ENCODE measurements at places on chromosomes 1 and 21.
A peak's percentile ranks its signal among the peaks of the same experiment; 100 is the strongest.

- DNase-seq: no peak
Measured at GRCh38 chr1:3074800-3075199, 5.8 kb downstream of the PRDM16 start.

DNA sequence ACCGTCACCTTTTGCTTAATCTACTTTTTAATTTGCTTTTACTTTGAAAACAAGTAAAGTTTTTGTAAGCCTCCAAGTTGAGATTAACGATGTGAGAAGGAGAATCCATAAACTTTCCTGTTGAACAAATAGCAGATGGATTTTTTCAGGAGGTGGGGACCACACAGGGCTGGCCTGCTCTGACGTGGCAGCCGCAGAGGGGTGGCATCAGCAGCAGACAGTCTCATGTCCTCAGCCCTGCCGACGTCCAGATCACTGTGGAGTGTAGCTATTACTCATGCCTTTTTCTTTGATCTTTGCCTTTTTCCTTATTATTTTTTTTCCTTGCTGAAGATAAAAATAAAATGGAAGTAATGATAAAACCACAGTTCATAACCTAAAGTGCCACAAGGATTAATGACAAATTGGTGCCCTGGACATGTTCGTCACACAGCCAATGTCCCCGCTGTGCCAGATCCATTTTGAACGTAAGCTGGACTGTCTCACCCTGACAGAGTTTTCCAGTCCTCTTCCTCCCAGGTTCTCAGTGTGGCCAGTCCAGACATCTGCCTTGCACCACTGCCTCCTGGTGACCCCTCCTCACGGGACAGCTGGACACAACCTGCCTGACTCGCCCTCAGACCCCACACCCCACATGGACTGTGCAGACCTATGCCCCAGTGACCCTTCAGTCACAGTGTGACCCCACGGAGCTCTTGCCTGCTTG, 15.4 kb upstream of the ZBTB21 start:
- no peak for DNase-seq

DNA sequence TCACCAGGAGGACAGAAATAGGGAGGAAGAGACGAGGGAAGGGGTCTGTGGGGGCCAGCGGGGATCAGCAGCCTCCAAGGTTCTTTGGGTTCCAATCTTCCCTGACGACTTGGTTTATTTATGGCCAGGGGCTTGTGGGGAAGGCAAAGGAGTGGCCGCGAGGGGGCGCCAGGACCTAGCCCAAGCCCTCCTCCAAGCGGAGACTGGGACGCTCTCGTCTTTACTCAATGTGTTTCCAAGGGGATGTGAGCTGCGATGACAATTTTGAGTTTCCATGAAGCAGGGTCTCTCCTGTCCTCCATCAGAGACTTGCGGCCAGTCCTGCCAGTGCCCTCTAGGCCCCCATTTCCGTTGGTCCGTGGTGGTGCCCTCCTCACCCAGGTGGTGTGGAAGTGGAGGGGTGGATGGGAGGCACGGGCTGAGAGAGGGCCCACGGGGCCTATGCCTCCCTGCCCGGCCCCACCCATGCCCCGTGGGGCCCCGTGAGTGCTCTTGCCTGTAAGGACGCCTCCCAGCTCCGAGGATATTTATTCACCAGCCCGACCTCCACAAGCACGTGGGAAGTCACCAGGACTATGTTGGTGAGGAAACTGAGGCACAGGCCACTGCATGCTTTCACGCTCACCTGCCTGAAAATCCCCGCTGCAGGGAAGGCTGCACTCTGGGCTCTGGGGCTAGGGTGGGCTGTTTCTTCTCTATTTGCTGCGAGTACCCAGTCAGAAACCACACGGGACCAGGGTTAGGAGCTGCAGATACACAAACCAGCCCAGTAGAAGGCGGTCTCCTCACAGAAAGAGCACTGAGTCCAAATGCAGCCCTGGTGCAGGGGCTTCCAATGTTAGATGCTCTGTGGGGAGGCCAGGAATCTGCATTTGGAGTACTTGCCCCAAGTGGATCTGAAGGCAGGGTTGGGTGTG, 26.5 kb downstream of the DMRTB1 start:
- DNase-seq: peak; percentile 29

- DNase-seq: no peak
Measured at GRCh38 chr1:97976801-97977200, 56.0 kb upstream of the DPYD start.

DNA sequence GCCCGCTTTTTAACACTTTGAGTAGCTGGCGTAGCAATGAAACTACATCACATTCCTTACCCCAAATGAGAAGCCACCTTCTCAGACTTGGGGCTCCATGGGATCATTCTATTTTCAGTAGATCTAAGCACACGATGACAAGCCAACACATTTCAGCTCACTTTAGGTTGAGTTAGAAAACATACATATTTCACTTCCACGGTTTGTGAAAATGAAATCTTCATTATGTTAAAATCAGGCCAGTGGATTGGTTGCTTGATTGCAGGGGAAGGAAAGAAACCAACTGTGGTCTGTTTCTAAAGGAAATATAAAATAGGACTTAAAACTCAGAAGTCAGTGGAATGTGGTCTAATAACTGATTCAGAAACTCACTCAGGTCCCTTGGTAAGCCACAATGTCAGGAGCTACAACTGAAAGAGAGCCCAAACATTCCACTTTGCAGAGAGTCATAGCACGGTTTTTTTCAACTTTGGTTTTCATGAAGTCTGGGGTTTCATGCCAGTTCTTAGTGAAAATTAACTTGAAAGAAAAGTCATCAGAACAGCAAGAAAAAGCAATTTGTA, 82.3 kb upstream of the TIAM1 start:
- DNase-seq: no peak

DNA sequence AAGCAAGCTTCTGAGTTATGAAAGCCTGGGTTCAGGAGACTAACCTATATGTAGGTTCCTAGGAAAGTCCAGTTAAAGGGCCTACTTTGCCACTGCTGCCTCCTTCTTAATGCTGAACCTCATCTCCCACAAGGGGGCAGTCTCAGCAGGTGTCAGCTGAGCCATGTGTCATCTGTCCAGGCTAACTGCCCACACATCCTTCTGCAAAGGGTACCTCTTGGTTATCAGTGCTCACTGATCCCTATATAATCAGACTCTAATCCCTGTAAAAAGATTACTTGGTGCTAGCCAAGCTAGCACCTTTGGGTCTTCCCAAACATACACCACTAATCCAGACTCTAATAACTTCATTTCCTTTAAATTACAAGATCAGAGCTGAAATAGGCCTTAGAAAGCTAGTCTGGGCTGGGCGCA, 9.0 kb downstream of the PRDX1 start:
- peak; percentile 15 for DNase-seq

- DNase-seq: no peak
Measured at GRCh38 chr1:171484760-171485374, 463 bp upstream of the PRRC2C start.

DNA sequence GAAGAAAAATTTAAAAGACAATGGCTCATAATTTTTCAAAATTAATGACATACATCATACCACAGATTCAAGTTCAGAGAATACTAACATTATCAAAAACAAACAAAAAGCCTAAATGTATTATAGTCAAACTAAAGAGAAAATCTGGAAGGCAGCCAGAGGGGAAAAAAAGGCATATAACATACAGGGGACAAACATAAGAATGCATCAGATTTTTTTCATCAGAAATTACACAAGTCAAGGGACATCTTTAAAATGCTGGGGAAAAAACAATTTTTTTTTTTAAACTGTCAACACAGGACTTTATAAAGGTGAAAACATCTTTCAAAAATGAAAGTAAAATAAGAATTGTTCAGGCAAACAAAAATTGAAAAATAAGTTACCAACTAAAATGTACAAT, 478.4 kb upstream of the PLXNA2 start:
- DNase-seq: no peak

- DNase-seq: no peak
Measured at GRCh38 chr1:1562556-1563195, 12.0 kb downstream of the SSU72 start.

GRCh38 chr1:32946413-32946812, 18.2 kb downstream of the RNF19B start:
- DNase-seq: no peak

GRCh38 chr1:151472856-151473731, 13.8 kb upstream of the POGZ start:
- DNase-seq: no peak

DNA sequence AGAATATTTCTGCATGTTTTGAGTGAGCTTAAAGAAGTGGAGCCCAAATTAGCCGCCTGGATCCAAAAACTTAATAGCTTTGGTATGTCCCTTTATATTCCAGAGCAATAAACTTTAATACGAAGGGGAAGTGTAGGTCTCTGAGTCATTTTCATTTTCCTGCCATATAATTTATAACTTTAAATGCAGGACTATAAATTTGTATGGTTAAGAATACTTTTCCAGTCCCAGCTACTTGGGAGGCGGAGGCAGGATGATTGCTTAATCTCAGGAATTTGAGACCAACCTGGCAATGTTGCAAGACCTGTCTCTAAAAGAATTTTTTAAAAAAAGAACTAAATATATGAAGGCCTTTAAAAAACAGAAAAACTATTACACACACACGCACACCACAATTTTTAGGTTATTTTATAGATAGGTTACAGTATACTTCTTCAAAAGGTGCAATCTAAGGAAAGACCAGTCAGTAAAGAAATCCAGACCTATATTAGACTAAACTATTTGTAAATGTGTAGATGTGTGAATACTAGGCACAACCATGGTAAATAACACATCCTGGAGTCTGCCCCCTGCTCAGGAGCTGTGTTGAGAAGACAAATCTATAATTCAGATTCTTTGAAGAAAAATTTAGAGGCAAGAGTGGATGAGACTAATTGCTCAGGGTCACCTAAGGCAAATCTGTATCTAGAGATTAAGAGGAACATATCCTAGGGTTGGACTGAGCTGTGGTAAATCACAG, 80.3 kb downstream of the TTC3 start:
- no peak for DNase-seq

GRCh38 chr1:226660410-226661182, 78.5 kb downstream of the ITPKB start:
- no peak for DNase-seq

DNA sequence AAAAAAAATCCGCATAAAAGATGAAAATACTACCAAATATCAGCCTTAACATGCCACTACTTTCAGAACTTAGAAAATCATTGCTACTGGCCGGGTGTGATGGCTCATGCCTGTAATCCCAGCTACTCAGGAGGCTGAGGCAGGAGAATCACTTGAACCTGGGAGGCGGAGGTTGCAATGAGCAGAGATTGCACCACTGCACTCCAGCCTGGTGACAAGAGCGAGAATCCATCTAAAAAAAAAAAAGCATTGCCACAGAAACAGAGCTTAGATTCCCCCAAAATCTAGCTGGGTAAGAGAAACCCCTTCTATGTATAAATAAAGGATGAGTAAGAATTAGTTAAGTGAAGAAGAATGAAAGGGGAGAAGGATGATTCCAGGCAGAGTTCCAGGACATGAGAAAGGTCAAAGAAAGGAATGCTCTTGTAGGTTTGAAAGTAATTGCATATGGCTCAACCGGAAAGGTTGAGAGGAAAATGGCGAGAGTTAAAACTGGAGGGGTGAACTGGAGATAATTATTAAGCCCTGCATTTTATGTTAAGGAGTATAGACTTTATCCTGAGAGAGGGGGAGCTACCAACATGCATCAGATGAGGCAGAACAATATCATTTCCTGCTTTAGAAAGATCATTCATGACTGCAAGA, 19.7 kb upstream of the NRDC start:
- no peak for DNase-seq

GRCh38 chr21:35006248-35006647, 42.9 kb downstream of the RUNX1 start:
- DNase-seq: no peak

- peak; percentile 31 for DNase-seq
Measured at GRCh38 chr1:24070821-24071393, 41.0 kb downstream of the MYOM3 start.

- DNase-seq: no peak
Measured at GRCh38 chr1:41536361-41536802, 51.9 kb upstream of the EDN2 start.

GRCh38 chr1:93821423-93822144, 57.4 kb downstream of the DNTTIP2 start:
- no peak for DNase-seq

Data from activated CD8-positive, alpha-beta memory T cell treated with anti-CD3 and anti-CD28 coated beads for 4 hours (primary cell).